ENCODE measurements at places on chromosomes 1 and 21. TPM values are rescaled to one million over a fixed set of nuclear protein-coding genes. Genes with fewer than 3 reads are reported as not detected.
A peak's percentile ranks its signal among the peaks of the same experiment; 100 is the strongest.

DNA sequence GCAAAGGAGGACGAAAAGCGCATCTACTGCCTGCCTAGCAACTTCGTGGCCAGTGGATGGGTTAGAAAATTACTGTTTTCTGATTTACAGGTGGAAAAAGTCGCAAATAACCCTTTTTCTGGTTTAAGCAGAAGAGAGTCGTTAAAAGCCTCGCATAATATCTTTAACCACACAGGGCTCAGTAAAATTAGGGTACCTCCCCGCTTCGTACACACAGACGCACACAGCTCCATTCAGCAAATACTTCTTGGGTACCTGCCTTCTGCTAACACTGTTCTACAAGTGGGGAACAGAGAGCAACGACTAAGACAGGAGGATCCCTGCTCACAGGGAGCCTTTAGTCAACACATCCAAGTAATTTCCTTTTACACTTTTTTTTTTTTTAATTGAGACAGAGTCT is 704 bp downstream of the ALG6 start:
- no peak for DNase-seq

Gene CNKSR1
- 4.8 TPM for total RNA-seq

GRCh38 chr1:226978432-226979114 is 38.5 kb downstream of the COQ8A start:
- DNase-seq = no peak

DNA sequence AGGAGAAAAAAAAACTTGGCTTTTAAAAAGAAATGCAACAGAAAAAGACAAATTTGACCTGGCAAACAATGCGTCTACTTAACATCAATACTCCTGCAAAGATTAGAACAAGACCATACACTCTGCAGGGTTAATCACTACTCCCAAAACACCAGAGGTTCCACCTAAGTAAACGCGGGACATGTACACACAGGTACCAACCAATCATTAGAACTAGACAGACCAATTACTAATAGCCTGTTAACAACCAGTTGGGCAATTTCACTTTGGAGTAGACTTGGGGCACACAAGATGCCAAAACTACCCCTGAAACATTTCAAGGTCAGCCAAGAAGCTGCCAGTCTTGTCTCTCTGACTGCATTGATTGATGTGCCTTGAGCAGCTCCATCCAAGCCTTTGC is 125.8 kb downstream of the RRAGC start:
- DNase-seq = no peak

DNA sequence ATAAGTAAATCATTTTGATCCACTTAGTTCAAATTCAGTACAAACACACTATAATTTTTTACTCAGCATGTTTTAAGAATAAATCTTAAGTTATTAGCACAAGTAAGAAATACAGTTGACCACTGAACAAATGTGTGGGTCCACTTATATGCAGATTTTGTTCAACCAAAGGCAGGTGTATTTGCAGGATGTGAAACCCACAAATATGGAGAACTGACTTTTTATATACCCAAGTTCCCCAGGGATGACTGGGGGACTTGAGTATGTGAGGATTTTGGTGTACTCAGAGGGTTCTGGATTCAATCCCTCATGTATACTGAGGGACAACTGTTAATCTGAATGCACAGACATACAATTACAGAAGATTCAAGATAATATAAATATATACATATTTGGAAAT is 25.7 kb upstream of the ERICH3 start:
- DNase-seq = no peak

Gene RNU1-1
- 3,526 TPM for total RNA-seq

Gene DPT
- total RNA-seq = not detected

- no peak for DNase-seq
Measured at GRCh38 chr1:167412072-167412471, 106.3 kb downstream of the CD247 start.

Gene PTAFR
- 2.2 TPM for total RNA-seq

Gene RIPPLY3
- not detected for total RNA-seq

Gene TMPRSS2
- not detected for total RNA-seq

Gene OR2L8
- total RNA-seq = not detected

Gene NENF
- total RNA-seq = 24.1 TPM

Gene CDK11A
- 58.9 TPM for total RNA-seq

DNA sequence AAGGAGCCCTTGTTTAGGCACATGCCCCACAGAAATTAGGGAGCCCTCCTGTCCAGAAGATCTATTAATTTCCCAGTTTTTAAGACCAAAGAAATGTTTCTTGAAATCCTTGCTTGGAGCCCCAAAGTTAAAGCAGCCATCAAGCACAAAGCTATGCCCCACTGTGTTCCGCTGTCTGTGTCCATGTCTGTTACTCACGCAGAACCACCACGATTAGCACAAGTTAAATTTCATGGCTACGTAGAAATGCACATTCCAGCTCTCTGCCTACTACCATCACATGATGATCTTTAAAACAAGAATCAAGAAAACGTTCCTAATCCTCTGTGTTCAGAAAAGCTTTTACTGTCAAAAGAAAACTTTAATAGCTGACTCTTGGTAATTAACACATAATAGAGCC is 238.5 kb downstream of the RERE start:
- DNase-seq = no peak

- DNase-seq = no peak
Measured at GRCh38 chr1:117964290-117965038, 34.9 kb downstream of the WDR3 start.

DNA sequence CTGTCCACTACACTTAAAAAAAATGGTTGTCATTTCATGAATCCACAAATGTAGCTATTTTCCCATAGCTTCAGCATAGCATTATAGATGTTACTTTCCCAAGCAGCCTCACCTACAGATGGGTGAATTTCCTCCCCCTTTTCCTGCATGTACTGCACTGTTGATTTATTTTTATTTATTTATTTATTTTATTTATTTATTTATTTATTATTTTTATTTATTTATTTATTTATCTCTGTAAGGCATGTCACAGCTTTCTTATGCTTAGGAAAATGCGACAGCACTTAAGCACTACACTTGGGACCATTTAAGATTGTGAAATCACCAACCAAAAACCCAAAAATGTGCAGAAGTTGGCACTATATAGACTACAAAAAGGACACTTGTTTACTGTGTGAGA is 4.9 kb downstream of the CD1A start:
- DNase-seq = no peak

GRCh38 chr1:48649880-48650279 is 126.8 kb downstream of the BEND5 start:
- DNase-seq = no peak

Gene ZNF697
- total RNA-seq = not detected

Gene NPR1
- total RNA-seq = 0.59 TPM

DNA sequence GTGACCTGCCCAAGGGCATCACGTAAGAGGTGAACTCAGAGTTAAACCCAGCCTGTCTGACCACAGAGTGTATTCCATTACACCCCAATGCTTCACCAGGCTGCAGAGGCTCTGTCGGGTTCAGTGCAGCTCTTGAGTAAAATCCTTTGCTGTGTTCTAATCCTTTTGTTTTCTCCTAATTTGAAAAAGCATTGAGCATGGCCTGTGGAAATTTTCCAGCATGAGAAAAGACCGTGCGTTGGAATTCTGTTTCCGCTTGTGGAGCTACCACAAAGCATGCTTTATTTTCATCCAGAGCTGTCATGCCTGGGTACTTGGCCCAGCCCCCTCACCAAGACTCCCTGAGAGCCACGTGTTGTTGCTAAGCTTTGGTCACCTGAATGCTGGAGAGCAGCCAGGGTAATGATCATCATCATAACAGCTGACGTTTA is 317.6 kb downstream of the PRDM2 start:
- DNase-seq = no peak

GRCh38 chr1:210597555-210598134 is 268.9 kb downstream of the HHAT start:
- DNase-seq = no peak

DNA sequence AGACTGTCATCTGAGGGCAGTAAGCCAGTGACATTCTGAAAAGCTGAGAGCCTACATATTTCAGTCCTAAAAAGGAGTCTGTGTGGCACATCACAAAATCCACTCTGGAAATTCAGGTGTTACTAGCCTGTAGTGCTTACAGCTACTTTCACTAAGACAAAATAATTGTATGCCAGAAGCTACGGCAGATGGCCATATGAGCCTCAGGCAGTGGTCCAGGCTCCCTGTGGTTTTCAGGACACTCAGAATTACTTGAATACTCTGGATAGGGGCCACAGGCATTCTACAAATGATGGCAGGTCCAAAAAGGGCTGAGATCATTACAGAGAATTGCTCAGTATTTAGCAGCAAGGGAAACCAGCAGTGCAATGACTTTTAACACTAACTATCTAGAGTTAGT is 527.1 kb downstream of the MRPL39 start:
- no peak for DNase-seq

DNA sequence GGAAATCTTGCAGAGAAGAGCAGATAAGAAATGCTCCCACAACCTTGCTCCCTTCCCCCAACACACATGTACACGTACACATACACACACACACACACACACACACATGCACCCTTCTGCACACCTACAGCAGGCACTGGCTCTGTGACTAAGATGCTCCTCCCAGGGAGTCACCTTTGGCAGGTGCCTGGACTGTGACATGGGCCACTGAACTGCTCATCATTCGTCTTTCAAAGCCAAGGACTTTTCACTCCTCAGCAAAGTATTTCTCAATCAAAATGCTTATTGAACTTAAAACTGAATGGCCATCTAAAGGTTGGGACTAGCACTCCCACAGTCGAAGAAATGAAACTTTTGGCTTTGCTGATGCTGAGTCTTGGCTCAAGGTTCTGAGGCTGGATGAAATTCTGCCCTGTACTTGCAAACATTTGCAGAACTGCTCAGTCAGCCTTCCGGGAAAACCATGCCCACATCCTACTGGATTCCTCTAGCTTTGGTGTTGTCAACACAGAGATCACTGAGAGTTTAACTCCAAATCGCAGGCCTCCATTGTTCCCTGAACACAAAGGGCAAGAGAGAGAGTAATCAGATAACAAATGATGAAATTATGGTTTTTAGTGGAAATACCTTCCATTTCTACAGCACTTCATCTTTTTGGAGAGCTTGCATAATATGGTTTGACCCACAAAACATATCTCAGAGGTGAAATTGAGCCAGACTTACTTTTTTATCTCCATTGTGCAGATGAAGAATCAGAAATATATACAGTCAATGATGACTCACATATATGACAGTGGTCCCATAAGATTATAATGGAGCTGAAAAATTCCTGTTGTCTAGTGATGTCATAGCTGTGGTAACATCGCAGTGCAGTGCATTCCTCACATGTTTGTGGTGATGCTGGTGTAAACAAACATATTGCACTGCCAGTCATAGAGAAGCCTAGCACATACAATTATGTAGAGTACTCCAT is 72.4 kb upstream of the BCAR3 start:
- no peak for DNase-seq

Gene FAM151A
- not detected for total RNA-seq

DNA sequence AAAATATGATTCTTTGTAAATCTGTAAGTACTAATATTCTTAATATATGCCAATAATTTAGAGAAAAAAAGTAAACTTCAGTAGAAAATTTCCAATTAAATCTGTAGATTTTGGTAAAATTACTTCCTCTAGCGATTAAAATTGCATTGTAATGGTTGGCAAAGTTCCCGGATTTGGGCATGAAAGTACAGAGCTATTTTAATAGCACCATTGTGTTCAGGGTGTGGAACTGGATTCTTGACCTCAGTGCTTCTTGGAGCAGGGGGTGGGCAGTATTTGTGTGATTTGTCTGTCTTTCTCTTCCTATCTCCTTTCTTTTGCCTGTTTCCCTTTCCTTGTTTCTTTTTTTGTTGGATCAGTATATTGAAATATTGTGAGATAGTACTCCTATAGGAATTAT is 72.1 kb downstream of the DNM3 start:
- DNase-seq = no peak

GRCh38 chr1:156012051-156012817 is 8.5 kb downstream of the SSR2 start:
- DNase-seq = no peak

DNA sequence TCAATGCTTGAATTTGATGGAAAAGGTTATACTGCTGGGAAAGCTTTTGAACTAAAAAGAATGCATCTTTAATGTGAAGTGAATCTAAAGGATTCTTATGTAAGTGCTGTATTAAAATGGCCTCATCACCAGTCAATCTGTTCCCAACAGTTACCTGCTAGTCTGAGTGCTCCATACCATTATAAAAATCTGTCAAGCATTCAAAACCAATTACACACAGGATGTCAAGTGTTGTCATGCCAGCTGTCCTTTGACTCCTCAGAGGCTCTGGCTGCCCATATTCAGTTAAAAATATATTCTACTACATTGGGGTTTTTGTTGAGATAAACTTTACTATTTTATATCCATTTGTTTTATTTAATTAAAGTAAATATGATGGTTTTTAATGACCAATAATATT is 1587.7 kb downstream of the AMY1C start:
- DNase-seq = no peak

GRCh38 chr1:150186789-150187559 is 37.3 kb downstream of the PLEKHO1 start:
- DNase-seq = peak; percentile 46

GRCh38 chr21:45339421-45340402 is 52.0 kb upstream of the POFUT2 start:
- DNase-seq = no peak

Gene MCOLN2
- total RNA-seq = 60.1 TPM

GRCh38 chr1:58500043-58500442 is 46.5 kb downstream of the OMA1 start:
- no peak for DNase-seq

- no peak for DNase-seq
Measured at GRCh38 chr21:29218749-29219148, 80.0 kb upstream of the BACH1 start.

- no peak for DNase-seq
Measured at GRCh38 chr1:44801491-44802305, 1.5 kb downstream of the PLK3 start.

Gene H3-3A
- total RNA-seq = 600 TPM

DNA sequence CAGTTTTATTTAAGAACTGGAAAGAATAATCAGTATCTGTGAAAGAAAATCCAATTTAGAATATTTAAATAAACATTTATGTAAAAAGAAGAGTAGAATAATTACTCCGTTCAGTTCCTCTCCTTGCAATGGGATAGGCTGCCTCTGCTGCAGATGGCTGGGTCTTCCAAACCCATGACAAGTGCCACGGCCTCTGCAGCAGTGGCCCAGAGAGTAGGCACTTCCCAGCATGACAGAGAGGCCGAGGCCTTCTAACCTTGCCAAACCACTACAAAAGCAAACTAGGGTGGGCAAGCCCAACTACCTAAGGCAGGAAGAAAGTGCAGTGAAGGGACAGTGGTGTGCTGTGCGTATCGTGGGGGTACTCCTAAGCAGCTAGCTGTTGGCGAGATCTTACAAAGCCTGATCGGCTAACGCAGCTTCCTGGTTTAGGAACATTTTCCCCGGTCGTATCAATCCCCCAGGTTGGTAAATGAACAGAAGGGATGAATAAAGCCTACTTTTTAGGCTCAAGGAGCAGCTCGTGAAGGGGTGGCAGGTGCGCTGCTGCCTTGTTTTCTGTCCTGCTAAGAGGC is 14.5 kb downstream of the ICMT start:
- DNase-seq = no peak

- no peak for DNase-seq
Measured at GRCh38 chr1:234780531-234781162, 170.7 kb upstream of the IRF2BP2 start.

Gene KLF17
- total RNA-seq = not detected
